ENCODE measurements at places on chromosomes 1 and 21. TPM values are rescaled to one million over a fixed set of nuclear protein-coding genes. Genes with fewer than 3 reads are reported as not detected.

DNA sequence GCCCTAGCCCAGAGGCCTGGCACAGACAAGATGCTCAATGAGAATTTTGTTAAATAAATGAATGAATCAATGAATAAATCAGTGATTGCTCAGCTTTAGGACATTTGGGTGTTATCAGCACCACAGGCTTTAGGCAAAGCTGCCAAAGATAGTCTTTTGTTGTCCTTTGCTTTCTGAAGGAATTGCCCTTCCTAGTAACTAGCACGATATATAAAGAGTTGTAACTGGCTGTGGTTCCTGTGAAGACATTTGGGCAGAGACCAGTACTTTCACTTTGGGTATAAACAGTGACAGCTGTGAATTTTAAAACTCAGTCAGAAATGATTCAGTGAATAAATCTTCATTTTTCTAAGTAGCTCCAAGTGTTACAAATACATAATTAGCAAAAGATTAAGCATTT, 13.3 kb downstream of the RNU5D-1 start:
- no peak for DNase-seq

- DNase-seq, result peak; percentile 62
Measured at GRCh38 chr1:17696417-17697301, 58.5 kb upstream of the ACTL8 start.

- DNase-seq, result no peak
Measured at GRCh38 chr1:28176492-28177470, at the start of gene PTAFR. PTAFR (minus strand) TSS chr1:28176690; CDS start chr1:28151021, 25,669 bp downstream.

- no peak for DNase-seq
Measured at GRCh38 chr21:44935533-44935927, 4.3 kb upstream of the SLX9 start.

DNA sequence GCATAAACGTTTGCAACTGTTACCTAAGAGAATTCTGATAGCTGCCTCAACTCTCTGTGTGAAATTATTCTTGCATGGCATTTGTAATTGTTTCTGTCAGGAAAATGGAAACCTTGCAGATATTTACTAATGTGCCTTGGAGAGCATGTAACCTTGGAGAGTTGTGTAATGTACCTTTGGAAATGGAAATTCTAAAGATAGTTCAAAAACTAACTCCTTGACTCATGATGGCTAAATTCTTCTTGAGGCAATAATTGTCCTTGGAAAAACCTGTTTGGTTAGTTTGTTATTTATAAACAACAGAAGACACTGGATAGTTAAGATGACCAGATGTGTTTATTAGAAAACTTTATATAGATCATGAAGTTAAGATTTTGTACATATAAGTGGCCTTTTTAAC, 1033.8 kb downstream of the PLA2G4A start:
- no peak for DNase-seq

DNA sequence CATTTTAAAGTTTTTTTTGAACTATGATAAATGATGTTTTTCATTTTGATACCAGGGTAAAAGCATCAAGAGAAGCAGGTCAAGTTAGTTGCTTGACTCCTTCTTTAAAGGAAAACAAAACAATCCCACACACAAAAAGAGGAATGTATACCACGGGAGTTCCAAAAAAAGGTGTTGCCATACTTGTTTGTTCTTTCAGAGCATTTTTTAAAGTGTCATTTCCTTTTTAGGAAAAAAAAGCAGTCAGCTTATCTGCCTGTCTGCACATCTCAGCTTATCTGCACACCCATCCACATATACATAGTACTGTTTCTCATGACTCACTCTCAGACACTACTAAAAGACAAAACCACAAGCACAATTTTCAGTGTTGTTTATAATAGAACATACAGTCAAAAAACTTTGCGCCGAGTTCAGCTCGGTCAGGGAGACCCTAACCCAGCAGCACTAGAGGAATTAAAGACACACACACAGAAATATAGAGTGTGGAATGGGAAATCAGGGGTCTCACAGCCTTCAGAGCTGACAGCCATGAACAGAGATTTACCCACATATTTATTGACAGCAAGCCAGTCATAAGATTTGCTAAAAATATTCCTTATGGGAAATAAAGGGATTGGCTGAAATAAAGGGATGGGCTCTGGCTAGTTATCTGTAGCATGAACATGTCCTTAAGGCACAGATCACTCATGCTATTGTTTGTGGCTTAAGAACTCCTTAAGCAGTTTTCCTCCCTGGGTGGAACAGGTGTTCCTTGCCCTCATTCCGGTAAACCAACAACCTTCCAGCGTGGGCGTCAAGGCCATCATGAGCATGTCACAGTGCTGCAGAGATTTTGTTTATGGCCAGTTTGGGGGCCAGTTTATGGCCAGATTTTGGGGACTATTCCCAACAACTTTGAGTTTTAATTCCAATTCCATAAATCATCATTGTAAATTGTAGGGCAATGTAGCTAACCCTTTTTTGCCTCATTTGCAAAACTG, 11.4 kb upstream of the MNDA start:
- DNase-seq, result peak; percentile 61

DNA sequence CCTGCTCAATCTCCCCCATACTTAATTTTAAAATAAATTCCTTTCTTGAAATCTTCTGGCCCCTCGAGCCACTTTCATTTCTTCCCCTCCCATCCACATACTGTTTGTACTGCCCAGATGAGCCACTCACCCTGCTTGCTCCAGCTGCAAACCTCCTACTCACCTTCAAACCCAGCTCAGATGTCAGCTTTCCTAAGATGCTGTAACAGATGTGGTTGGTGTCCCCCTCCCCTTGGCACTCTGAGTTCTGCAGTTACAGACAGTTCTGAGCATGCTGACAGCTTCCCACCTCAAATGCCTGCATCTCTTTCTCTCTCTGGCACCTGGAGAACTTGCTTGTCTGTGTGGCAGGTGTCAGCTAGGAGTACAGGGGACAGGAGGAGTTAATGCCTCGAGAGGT, 106.7 kb downstream of the PTPRU start:
- no peak for DNase-seq

DNA sequence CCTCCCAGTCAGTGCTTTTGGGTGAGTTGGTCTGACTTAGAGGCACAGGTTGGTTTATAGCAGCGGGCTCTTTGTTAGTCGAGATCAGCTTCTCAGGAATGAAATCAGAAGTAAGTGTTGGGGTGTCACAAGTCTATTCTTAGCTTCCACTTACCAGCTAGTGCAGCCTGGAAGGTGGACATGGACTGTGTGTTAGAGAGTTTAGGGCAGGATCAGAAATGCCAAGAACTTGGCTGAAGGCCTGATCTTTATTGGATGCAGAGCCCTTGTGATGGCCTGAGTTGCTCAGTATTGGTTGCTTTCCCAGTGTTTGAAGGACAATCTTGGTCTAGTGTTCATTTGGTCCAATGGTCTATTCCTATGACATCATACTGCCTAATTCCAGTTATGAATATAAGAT, 377.0 kb upstream of the USP24 start:
- no peak for DNase-seq

DNA sequence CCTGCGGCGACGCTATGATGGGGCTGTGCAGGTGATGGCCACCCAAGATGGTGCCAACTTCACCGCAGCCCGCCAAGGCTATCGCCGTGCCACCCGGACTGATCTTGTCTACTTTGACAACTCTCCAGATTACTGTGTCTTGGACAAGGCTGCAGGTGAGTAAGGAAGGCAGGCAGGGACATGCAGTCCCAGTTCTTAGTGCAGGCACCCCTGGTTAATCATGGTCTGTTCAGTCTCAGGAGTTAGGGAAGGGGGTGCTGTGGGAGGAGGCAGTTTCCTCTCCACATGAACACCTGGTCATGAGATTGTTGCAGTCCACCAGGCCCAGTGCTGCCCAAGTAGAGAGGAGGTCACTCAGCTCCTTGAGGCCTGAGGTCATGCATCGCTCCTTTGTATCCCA, 8.5 kb downstream of the WNT2B start:
- no peak for DNase-seq

DNA sequence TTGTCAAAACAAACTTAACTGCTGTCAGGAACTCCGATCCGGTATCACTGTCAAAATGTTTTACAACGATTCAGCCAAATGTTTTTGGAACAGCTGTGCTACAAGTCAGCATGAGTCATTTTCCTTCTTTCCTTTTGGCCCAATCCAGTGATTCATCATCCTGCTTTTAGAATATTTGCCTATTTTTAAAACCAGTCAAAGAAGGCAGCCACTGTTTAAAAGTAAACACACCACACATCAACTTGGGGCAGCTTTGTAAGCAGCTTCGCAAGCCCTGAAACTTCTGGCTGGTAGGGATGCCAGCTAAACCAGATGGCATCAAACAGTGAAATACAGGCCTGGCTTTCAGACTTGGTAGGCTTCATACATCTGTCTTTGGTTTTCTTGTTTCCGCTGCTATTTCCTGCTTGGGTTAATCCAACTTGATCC, 14.9 kb downstream of the MAP3K7CL start:
- DNase-seq, result peak; percentile 70

DNA sequence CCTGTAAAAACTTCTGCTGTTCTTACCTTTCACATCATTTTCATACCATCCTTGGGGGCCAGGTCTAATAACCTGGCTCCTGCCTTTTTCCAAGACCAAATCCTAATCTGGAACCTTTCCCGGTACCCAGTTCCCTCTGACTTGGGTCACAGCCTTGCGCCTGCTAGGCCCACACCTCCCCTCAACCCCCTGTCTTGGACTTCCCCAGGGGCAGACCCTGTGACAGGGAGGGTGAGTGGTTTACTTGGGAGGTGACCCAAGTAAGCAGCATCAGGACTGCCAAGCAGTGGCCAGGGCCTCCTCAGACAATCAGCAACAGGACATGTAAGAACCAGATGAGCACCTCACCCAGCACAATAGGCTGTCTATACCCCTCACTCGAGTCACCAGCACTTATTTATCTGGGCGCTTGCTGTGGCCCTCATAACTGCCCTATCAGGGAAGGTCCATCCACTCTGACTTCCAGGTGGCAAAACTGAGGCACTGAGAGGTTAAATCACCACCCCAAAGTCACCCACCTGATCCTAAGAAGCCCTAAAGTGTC, 124.7 kb downstream of the MATN1 start:
- no peak for DNase-seq

- DNase-seq, result no peak
Measured at GRCh38 chr21:31339721-31340120, 4.3 kb downstream of the TIAM1 start.

DNA sequence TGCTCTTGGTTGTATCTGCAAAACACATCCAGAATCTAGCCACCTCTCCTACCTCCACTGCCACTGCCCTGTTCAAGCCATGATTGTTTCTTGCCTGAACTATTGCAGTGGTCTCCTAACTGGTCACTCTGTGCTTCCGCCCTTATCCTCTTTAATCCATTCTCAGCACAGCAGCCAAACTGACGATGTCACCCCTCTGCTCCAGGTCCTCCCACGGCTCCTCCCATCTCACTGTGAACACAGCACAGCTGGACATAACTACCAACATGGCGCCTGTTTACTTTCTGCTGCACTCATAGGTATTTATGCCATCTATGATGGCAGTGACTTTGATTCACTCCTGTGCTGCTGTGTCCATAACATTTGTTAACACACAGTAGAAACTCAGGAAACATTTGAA, 406.7 kb downstream of the DISC1 start:
- no peak for DNase-seq

- peak; percentile 34 for DNase-seq
Measured at GRCh38 chr1:14138687-14139086, 438.7 kb downstream of the PRDM2 start.

- no peak for DNase-seq
Measured at GRCh38 chr1:108851567-108851966, 5.3 kb downstream of the AKNAD1 start.

GRCh38 chr21:18244671-18245463, at the start of gene CHODL:
CHODL (plus strand) TSS chr21:18244833; CDS start chr21:18245224, 391 bp downstream.
- DNase-seq, result no peak

- DNase-seq, result no peak
Measured at GRCh38 chr1:235998812-235999211, 66.1 kb downstream of the NID1 start.

GRCh38 chr1:192601567-192601966, 26.0 kb downstream of the RGS1 start:
- no peak for DNase-seq

DNA sequence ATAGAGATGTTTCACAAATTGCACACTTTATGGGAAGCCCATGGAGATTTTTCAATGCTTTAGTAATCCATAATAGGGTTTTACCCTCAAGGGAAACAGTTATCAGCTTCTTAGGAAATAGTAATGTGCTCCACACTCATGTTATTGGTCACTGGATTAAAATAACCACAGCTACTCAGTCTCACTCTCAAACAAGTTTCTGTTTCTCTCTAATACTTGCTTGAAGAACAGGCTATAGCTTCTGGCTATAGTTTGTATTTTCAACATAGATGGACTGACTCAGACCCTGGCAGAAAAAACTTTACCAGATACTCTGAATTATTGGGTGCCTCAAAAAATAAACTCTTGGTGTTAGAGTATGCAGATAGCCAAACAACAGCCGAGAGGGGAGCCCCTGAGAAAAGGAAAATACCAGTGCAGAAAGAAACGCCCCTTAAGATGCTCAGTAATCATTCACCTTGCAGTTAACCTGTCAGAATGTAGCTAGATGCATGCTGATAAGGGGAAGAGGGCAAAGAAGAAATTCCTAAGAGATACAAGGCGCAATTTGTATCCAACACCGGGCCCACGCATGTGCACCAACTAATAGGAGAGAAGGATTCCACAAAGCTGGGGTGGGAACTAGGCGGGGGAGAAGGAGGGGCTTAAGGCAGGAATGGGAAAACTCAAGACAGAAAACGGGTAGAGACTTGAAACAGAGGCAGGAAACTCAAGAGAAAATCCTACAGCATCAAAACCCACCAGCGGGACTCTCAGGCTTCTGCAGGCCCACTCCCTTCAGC, 30.4 kb upstream of the PDE4B start:
- DNase-seq, result peak; percentile 17

The ENAH gene
- 279 TPM for total RNA-seq

The FNBP1L gene
- total RNA-seq, result 33.5 TPM

The HOOK1 gene
- total RNA-seq, result 6.3 TPM

The PLEKHN1 gene
- 1.2 TPM for total RNA-seq

The RNF186 gene
- not detected for total RNA-seq

The FCGR2B gene
- 16.9 TPM for total RNA-seq

Data from umbilical cord (tissue), 2 donors.